ENCODE measurements at places on chromosomes 5 and 9.
A peak's percentile ranks its signal among the peaks of the same experiment; 100 is the strongest.

- H3K27ac ChIP-seq: no peak overlapping the region
- no peaks in the 10 kb centered on the region for H3K27me3 ChIP-seq
- DNase-seq: no peak
- H3K4me3 ChIP-seq: no peak overlapping the region
Observed at GRCh38 chr5:152309926-152310450, 95.1 kb downstream of the NMUR2 start.

GRCh38 chr5:15320871-15321270 lies 179.1 kb upstream of the FBXL7 start:
- no peaks in the 10 kb centered on the region for H3K36me3 ChIP-seq
- no peak for DNase-seq
- H3K27me3 ChIP-seq: no peaks in the 10 kb centered on the region
- no peak overlapping the region for H3K4me3 ChIP-seq

DNA sequence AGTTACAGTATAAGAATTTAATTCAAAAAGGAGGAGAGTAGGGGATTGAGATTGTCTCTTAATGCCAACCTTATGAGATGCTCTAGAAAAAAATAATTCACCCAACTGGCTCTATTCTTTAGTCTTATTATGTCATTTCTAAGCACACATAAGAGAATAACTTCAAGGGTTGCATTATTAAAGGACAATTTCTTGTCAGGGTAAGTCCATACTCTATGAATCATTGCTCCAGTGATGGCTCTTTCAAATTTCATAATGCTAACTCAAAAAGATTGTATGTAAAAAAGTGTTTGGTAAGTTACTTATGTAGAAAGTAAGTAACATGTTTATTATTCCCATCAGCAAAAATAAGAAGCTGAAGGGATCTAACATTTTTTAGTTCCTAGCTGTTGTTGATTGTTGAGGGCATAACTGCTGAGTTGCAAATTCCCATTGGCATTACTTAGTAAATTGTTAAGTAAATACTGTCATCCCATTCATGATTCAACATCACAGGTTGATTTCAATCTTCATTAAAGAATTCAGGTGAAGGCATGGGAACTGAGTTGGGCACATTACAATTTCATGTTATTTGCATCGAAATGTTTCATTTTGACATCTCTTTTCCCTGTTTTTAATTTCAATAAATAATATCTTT lies 28.6 kb downstream of the ALDH1A1 start:
- H3K4me3 ChIP-seq: no peak overlapping the region
- DNase-seq: no peak
- H3K36me3 ChIP-seq: no peaks in the 10 kb centered on the region
- H3K27me3 ChIP-seq: no peaks in the 10 kb centered on the region
- H3K27ac ChIP-seq: no peak overlapping the region

DNA sequence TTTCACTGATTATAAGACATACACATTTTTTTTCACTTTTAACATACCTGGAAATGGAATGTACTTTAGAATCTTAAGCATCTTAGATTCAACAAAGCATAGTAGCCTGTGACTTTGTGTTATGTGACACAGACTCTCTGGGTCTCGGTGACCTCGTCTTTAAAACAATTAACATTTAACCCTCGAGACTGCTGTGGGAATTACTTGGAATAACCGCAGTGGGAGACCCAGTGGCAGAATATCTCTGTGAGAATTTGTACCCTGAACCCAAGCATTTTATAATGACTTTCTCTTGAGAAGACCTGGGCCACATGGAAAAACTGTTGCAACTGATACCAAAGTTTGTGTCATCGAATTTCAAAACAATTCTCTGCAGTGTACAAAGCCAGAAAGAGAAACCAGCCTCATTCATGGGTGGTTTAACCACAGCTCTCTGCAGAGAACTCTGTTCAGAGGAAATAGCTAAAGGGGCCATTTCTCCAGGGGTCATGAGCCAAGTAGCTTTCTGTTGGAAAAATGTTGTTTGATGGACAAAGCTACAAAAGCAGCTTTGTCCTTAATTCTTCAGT lies 10.0 kb upstream of the RETREG1 start:
- DNase-seq: peak; percentile 15
- H3K27me3 ChIP-seq: peaks cover 35% of the 10 kb centered on the region
- no peak overlapping the region for H3K4me3 ChIP-seq
- H3K27ac ChIP-seq: no peak overlapping the region
- H3K4me1 ChIP-seq: no peaks in the 10 kb centered on the region

DNA sequence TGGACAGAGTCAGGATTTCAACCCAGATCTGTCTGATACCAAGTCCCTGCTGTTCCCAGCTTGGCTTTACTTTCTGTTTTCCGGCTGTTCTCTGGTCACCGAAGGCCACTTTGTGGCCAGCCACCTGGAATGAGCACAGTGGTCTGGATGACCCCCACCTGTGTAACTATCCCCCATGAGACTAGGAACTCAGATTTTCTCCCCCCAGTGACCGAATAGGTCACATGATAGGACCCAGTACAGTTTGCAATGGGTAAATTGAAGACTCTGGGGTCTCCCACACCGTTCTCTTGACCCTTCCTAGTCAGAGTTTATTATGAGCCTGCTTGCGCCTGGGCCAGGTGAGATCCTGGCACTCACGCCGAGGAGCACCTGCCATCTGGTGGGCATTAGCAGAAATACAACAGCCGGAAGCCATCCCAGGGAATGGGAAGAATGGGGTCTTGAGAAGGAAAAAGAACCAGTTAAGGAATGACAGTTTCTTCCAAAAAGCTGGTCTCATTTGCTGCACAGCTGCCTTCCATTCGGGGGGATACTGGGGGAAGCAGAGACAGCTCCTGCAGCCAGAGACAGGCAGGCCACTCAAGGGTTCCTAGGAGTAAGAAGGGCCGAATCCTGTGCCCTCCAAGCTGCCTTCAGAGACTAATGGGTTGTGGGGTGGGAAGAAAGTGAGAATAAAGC lies 7.1 kb downstream of the PHYHD1 start:
- no peaks in the 10 kb centered on the region for H3K4me1 ChIP-seq
- no peak overlapping the region for H3K4me3 ChIP-seq
- peak; percentile 47 for DNase-seq
- no peaks in the 10 kb centered on the region for H3K27me3 ChIP-seq

GRCh38 chr5:89351222-89351621 lies 468.2 kb upstream of the MEF2C start:
- H3K4me3 ChIP-seq: no peak overlapping the region
- no peak overlapping the region for H3K27ac ChIP-seq
- no peaks in the 10 kb centered on the region for H3K27me3 ChIP-seq

DNA sequence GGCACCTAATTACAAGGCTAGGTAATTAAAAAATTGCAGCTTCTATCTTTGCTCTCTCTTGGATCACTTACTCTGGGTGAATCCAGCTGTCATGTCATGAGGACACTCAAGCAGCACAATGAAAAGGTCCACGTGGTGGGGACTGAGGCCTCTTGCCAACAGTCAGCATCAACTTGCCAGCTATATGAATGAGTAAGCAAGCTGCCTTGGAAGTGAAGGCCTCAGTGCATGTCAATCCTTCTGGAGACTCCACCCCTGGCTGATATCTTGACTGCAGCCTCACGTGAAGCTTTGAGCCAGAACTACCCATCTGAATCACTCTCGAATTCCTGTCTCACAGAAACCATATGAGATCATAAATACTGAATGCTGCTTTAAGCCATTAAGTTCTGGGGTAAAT lies 140.5 kb downstream of the SNX18 start:
- peaks cover 21% of the 10 kb centered on the region for H3K4me1 ChIP-seq
- H3K36me3 ChIP-seq: no peaks in the 10 kb centered on the region
- DNase-seq: peak; percentile 74

GRCh38 chr5:171840711-171841522 lies 55.3 kb downstream of the SMIM23 start:
- no peaks in the 10 kb centered on the region for H3K27me3 ChIP-seq
- H3K36me3 ChIP-seq: no peaks in the 10 kb centered on the region
- peaks cover 9% of the 10 kb centered on the region for H3K4me1 ChIP-seq
- no peak for DNase-seq

Data from GM23248 (cell line).